ENCODE measurements at places on chromosomes 5 and 9.

DNA sequence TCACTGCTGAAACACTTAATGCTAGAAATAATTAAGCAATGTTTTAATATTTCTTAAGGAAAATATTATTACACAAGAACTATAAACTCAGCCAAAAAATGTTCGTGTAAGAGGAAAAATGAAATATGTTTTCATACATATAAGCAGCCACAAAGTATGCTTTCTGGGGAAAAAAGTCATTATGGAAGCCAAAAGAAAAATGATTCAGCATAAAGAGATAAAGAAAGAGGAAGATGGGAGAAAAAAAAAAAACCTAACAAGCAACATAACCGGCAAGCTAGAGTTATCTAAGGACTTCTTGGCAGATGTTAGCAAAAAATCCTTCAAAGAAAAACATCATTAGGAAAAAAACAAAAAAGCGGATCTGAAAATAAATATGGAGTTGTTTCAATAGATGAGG, 179.1 kb downstream of the MUSK start:
- DNase-seq, result no peak

DNA sequence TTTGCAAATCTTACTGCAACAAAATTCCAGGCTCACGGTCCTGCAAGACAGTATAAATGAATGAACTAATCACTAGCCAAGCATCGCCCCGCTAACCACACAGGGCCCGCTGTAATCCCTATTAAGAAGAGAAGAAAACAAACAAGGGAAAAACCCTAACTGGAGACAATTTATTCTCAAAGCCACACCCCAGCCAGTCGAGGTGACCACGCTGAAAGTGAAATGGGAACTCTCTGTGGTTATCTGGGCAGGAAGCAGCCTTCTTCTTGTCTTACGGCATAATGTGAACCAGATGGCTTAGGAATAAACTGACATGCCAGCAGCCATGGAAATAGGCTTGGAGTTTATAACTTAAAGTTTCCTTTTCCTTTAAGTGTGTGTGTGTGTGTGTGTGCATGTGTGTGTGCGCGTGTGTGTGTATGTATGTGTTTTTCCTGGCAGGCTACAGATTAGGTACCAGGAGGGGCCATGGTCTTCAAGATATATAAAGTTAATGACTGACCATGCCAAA, 120.2 kb downstream of the SEMA6A start:
- DNase-seq, result peak; percentile 83

GRCh38 chr9:124660341-124660801, 110.7 kb downstream of the NR6A1 start:
- DNase-seq, result no peak

- no peak for DNase-seq
Observed at GRCh38 chr5:4124221-4124970, 528.8 kb downstream of the IRX1 start.

DNA sequence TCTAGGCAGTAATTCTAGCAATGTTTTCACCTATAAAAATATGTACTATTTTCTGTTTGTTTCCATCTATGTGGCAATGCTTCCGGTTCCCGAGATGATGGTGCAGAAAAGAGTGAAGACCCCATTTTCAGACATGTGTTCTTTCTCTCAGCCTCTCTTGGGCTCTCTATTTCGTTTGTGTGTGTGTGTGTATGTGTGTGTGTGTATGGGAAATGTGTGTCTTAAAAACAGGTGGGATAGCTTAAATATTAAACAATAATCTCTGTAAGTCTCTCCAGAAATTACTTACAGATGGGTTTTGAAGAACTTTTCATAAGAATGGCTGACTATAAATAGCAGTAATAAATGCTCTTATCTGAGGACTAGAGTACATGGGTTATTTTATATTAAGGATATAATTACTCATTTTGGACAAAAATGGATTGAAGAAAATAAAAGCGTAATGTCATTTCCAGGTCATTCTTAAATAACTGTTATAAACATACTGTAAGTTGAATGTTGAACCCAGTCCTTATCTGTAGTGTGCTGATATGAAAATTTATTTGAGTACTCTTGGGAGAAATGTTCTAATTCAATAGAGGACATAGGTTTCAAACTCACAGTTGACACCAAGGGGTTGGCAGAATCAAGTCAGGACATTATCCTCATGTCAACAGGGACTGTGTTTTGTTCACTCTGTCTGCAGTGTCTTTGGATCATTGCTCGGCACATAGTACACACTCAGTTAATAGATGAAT, 31.1 kb downstream of the PCSK5 start:
- no peak for DNase-seq

Data from AG09319 (cell line).